ENCODE measurements at places on chromosomes 6 and 20. TPM values are rescaled to one million over a fixed set of nuclear protein-coding genes. Genes with fewer than 3 reads are reported as not detected.

The RIN2 gene
- not detected for total RNA-seq

The CNR1 gene
- not detected for total RNA-seq

The SALL4 gene
- total RNA-seq, result not detected

- H3K36me3 ChIP-seq, result peaks cover 12% of the 10 kb centered on the region
- no peak for DNase-seq
- peaks cover 56% of the 10 kb centered on the region for H3K4me1 ChIP-seq
- peak overlapping the region; percentile 32 for H3K27ac ChIP-seq
- peak overlapping the region; percentile 44 for H3K4me3 ChIP-seq
These were observed 196.9 kb upstream of the ZNF184 start for GRCh38 chr6:27669624-27670301.

GRCh38 chr20:17856837-17857605 lies 111.6 kb downstream of the SNX5 start:
- H3K36me3 ChIP-seq, result no peaks in the 10 kb centered on the region
- peaks cover 53% of the 10 kb centered on the region for H3K4me1 ChIP-seq
- H3K4me3 ChIP-seq, result no peak overlapping the region
- H3K27me3 ChIP-seq, result peaks cover 20% of the 10 kb centered on the region
- no peak overlapping the region for H3K27ac ChIP-seq

- H3K36me3 ChIP-seq, result peaks cover 27% of the 10 kb centered on the region
- H3K4me1 ChIP-seq, result peaks cover 2% of the 10 kb centered on the region
These were observed 40.9 kb downstream of the ARFGEF2 start for GRCh38 chr20:48962421-48962820.

GRCh38 chr6:62775427-62776022 lies 435.7 kb upstream of the FKBP1C start:
- no peak for DNase-seq
- no peak overlapping the region for H3K27ac ChIP-seq
- H3K36me3 ChIP-seq, result no peaks in the 10 kb centered on the region
- H3K4me3 ChIP-seq, result no peak overlapping the region

DNA sequence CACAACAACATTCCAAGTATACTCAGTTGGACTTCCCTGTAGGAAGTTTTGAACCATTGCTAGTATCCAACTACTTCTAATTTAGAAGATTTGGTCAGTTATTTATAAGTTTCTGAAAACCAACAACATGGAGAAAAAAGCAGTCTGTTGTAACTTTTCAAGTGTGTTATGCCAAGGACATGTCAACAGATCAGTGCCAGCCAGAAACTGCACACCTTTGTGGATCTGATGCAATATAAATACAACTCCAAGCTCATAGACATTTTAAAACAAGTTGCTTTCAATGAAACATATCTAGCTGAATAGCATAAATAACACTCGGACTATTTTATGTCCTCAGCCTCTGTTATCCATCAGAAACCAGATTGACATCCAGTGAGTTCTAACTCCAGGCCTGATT lies 58.3 kb upstream of the CARMIL1 start:
- H3K36me3 ChIP-seq, result no peaks in the 10 kb centered on the region
- H3K27ac ChIP-seq, result no peak overlapping the region

DNA sequence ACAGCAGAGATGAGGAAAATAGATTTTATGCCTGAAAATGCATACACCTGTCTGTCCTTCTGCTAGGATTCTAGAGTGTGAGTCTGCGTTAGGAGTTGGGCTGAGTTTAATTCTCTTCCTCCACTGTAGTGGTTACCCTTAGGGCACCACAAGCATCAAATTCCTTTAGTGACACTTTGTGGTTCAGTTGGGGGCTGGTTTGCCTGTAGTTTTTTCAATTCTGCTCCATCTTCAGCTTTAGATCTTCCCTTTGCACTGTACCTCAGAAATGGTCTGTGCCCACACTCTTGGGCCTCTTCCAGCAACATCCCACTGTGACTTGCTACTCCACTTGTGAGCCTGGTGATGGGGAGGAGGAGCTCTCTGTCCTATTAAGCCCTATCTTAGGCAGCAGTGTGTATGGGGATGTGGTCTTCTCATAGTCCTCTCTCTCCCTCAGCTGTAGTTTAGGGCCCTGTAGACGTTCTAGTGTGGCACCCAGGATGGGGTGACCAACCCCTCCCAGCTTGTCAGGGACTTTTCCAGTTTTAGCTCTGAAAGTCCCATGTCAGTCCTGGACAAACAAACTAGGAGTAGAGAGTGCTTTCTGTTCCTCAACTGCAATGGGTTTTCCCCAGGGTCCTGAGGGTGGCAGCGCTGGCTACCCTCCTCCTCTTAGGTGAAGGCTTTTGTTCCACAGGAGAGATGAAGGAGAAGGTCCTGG lies 19.7 kb upstream of the OGFRL1 start:
- no peaks in the 10 kb centered on the region for H3K36me3 ChIP-seq
- H3K4me3 ChIP-seq, result no peak overlapping the region
- no peaks in the 10 kb centered on the region for H3K27me3 ChIP-seq
- H3K4me1 ChIP-seq, result no peaks in the 10 kb centered on the region
- no peak for DNase-seq

DNA sequence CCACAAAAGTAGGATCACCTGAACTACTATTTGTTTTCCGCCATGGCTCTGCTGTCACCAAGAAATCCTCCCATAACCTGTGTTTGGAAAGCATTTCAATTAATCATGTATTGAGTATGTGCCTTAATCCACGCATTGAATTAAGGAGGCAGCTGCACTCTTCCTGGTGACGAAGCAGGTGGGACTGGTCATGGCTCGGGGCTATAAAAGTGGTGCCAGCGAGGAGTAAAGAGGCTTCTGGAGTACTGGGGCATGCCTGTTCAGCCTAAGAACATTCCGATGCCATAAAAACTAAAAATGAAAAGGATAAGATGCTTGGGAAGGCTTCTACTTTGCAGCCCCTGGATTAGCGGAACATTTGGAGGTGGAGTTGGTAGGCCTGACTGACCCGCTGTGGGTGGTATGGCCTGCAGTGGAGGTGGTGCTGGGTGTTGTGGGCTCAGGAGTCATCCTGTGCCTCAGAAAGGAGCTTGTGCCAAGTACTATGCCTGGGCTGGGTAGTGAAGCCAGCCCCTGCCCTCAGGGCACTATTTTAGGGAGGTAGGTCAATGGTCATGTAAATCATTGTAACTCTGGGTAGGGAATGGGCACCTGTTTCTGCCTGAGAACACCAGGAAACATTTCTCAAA lies 110.5 kb downstream of the B3GAT2 start:
- H3K4me3 ChIP-seq, result no peak overlapping the region
- DNase-seq, result no peak
- H3K36me3 ChIP-seq, result peaks cover 17% of the 10 kb centered on the region
- H3K4me1 ChIP-seq, result no peaks in the 10 kb centered on the region
- H3K27me3 ChIP-seq, result no peaks in the 10 kb centered on the region

All from activated CD4-positive, alpha-beta memory T cell treated with anti-CD3 and anti-CD28 coated beads, Interleukin-2, amount 10 ng/mL, durations not matched to agents 7 days and 5 days (primary cell).